RCC 7860 (cell line): ENCODE measurements at places on chromosomes 5 and 9.
A peak's percentile ranks its signal among the peaks of the same experiment; 100 is the strongest.

- peak; percentile 55 for DNase-seq
These were observed 1.3 kb upstream of the ABCA2 start for GRCh38 chr9:137029058-137029936.

DNA sequence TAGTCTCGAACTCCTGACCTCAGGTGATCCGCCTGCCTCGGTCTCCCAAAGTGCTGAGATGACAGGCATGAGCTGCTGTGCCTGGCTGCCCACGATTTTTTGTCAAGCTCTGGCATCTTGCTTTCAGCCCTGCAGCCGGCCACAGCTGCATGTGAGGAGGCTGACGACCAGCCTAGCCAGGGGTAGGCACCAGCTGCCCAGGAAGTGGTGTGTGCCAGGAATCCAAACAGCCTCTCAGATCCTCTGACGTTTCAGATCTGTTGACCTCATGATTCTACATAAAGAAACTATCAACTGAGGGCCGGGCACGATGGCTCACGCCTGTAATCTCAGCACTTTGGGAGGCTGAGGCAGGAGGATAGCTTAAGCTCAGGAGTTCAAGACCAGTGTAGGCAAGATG is 19.0 kb downstream of the DYNC2I2 start:
- no peak for DNase-seq

GRCh38 chr9:133304158-133304470 is 29.1 kb upstream of the ABO start:
- DNase-seq = no peak

- DNase-seq = no peak
These were observed 256.3 kb downstream of the KIAA0825 start for GRCh38 chr5:94361832-94362796.

DNA sequence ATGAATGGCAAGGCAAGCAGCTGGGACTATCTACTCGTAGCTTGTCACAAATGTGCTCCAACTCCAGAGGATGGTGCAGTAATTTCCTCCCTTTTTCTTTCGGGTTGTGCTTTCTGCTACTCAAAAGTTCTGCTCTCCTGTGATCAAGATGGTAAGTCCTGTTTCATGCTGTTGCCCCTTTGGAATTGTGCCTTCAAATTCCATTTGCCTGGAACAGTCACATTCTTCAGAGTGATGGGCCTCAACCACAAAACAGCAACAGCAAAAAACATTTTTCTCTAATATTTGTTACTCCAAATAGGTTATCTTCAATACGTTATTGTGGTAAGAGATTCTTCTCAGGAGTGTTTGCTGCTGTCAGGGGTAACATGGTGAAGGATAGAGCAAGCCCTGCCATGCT is 209.3 kb downstream of the PALM2AKAP2 start:
- DNase-seq = no peak
